ENCODE measurements at places on chromosomes 12 and 14.

- DNase-seq: no peak
Measured at GRCh38 chr14:61673305-61673704, 22.0 kb upstream of the HIF1A start.

DNA sequence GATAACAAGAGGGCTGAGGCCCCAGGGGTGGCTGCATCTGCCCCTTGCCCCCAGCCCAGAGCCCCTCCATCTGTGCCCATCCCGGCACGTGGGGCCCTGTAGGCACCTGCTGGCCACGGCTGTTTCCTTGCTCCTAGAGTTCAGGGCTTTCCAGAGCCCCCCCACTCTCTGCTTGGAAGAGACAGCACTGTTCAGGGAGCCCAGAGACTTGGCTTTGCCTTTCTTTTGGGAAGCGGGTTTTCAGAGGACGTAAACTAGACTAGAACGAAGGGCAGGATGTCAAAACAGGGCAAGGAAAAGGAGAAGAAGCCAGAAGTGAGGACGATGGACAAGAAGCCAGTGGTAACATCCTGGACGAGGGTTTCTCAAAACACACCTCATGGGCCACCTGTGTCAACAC, 163.3 kb upstream of the LHX5 start:
- no peak for DNase-seq

- no peak for DNase-seq
Measured at GRCh38 chr12:25852792-25853191, 105.7 kb upstream of the RASSF8 start.

GRCh38 chr14:105204206-105204930, 23.3 kb upstream of the NUDT14 start:
- DNase-seq: peak; percentile 12

DNA sequence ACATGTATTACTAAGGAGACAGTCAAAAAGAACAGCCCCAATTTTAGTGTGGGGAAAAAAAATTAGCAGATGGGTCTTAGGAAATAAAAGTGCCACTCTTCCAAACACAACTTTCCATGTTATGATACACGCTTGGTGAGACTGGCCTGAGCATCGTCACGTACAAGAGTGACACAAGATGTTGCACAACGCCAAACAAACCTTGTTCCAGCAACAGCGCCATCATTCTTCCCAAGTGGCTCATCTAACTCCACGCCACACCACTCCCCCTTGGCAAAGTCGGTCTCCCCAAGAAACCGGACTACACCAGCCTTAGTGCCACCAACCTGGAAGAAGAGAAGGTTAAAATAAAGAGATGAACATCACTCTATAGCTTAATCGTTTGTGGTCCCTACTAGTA, 58.7 kb downstream of the CLIP1 start:
- DNase-seq: peak; percentile 93

GRCh38 chr12:52027085-52027843, 20.5 kb downstream of the TAMALIN start:
- DNase-seq: no peak

- DNase-seq: peak; percentile 23
Measured at GRCh38 chr14:65210118-65210821, 108.0 kb upstream of the MAX start.

DNA sequence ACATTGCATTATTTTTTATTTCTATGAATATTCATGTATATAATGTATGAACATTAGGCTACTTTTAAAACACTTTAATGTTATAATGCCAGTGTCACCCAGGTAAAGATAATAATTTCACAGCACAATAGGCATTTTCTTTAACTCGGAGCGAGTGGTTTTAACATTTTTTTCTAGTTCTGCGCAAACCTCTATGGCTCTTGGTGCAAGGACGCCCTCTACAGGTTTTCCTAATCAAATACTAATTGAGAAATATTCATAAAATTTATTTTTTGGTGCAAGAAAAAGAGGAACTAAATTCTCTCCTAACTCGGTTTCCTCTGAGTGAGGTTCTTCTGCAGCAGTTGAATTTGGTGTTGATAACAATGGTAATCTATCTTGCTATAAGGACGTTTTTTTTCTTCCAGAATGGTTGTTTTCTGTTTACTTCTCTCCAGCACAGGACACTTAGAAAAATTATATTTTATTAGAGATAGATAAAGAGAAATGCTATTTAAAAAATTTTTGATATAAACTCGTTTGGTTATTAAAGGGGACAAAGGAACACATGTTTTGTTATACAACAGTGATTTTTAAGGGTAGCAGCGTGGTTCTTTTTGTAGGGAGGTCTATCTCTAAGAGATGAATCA, 2.4 kb upstream of the WIF1 start:
- DNase-seq: peak; percentile 31

GRCh38 chr12:106758349-106759110, 16.0 kb upstream of the RIC8B start:
- DNase-seq: no peak

DNA sequence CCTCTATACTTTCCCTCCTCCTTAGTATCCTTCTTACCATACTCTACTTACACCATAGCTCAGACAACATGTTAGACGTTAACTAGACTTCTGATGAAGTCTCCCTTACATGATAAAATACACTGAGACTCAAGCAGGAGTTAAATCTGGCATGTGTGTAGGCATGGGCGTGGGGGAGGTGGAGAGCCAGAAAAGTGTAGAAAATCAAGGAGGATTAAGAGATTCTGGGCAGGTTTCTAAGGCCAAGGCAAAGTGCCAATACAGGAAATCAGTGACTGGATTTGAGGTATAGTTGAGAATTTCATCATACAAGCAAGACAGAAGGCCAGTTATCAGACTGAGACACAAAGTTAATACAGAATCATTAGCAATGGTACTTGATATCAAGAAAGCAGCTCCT, 37.4 kb downstream of the EPS8 start:
- peak; percentile 9 for DNase-seq

DNA sequence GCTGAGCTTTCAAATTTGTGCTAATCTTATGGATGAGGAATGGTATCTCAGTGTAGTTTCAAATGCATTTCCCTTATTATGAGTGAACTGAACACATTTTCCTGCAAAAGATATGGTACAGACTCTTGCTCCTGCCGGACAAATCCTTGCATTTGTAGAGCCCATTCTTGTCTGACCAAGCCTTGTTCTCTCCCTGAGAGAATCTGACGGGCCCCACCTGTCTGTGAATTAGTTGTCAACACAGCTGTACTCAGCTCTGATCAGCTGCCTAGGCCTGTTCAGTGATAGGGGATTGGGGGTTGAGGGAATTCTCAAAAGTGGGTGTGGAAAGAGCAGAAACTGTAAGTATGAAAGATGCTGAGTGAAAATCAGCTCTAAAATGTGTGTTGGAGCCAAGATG, 42.8 kb upstream of the SCN8A start:
- DNase-seq: no peak

- DNase-seq: no peak
Measured at GRCh38 chr14:79639613-79640012, 571.7 kb downstream of the DIO2 start.

GRCh38 chr12:79156846-79157463, 292.4 kb downstream of the SYT1 start:
- DNase-seq: no peak

DNA sequence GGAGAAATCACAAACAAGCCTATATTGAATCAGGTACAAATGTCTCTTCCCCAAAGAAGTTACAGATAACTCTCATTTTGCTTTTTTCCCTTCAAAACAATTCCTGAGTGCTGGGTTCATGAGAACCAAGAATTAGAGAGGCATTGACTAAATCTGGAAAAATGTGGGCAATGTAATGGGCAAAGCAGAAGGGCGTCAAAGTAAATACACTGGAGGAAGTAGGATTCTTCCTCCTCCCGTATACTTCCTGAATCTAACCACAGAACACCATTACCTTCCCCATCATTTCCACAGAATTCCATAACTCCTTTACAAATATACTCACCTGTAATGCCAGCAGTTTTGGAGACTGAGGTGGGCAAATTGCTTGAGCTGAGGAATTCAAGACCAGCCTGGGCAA, 3.0 kb upstream of the RBMS2 start:
- DNase-seq: peak; percentile 70

GRCh38 chr14:35883677-35884293, 57.6 kb downstream of the BRMS1L start:
- DNase-seq: peak; percentile 32

Data from AG10803 (cell line).